Stimulated activated CD4-positive, alpha-beta T cell treated with anti-CD3 and anti-CD28 coated beads, Interleukin-2, amount 100 ng/mL, for 24 hours (primary cell): ENCODE measurements at places on chromosomes 4 and X.

DNA sequence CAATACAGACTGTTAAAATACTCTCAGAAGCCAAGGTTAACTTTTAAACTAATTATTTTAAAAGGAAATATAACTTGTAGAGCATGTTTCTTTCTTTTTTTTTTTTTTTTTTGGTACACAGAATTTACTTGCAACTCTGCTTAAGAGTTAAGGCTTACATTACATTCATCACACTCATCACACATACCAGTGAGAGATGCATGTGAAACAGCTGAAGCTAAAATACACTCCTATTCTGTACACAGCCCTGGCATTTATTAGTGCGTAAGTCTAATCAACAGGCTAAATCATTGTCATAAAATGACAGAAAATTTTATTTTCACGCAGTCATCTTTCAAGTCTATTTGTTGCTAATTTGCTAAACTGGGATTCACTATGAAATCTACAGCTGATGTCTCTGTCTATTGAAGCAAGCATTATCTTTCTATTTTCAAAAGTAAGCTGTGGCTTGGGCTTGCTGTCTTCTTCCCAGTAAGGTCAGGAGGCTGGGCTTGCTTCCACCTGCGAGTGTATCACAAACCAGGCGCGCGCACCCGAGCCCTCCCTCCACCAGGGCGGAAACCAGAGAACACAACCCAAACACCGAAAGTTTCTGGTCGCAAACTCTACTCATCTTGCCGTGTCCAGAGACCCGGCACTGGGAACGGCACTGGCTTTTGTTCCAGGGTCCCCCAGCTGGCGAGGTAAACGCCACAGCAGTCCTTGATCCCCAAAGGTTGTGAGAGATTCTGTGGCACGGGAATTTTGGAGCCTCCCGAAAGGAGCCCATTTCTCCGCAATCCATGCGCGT, 3.9 kb downstream of the MAML3 start:
- peak; percentile 67 for DNase-seq

DNA sequence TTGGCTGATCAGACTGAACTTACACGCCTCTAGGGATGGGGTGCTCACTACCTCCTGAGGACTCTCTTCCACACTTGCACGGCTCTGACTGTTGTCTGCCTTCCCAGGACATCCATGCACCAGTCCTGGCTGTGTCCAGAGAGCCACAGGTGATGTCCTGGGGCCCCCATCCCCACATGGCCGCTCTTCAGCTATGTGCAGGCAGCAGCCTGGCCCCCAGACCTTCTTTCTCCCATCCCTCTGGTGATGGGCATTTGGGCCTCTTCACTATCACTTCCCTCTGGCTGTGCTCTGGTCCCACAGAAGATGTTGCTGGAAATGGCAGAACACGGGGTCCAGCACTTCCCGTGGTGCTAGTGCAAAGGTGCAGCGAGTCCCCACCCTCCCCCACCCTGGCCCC, 40.9 kb upstream of the HMX1 start:
- DNase-seq, result peak; percentile 4

DNA sequence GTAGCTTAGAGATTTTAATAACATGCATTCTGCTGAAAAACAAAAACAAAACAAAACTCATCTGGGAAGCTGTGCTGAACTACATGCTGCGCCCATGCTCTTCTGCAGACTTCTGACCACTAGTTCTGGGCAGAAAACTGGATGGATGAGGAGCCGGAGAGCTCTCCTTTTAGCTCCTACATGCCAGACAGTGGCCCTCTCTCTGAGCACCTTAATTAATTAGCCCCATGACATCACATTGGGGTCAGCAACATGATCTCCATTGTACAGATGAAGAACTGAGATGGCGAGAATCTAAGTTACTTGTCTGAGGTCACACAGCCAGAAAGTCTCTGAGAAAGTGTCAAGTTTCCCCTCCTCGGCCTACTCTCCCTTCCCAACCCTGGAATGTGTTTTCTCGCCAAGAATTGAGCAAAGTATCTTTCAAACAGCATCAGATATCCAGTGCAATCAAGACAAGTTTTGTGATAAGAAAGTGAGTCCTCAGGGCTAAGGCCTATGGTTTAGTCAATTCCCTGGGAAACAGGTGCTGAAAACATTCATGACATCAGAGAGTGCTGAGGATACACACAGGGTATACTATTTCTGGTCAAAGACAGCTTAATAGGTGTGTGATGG, 21.6 kb downstream of the SCD5 start:
- no peak for DNase-seq

- no peak for DNase-seq
Observed at GRCh38 chr4:171265190-171265818, 547.9 kb upstream of the GALNTL6 start.

DNA sequence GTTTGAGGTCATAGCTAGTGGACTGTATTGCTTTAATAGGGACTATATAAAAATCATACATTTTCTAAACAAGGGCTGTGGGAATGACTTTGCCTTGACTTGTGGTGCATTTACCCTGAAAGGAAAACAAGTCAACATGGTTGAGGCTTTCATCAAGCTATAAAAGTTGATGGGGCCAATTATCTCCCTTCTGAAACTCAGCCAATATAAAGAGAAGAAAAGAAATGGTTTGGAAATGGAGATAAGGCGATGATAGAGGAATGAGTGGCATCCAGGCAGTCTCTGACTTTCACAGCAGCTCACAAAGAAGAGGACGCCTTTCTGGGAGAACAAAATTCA, 118.7 kb downstream of the SMARCA1 start:
- no peak for DNase-seq

DNA sequence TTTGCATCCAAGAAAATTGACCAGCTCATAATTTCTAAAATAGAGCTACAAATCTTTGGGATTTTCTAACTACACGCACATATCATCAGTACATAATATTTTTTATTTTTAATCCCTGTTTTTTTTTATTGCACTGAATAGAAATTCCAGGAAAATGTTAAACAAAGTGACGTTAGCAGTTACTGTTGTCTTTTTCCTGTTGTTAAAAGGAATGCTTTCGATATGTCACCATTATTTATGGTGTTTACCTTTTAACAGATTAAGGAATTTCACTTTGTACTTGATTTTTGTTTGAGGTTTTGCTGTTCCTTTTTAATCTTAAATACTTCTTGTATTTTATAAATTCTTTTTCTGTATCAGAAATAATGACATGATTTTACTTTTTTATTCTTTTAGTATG, 89.7 kb downstream of the TMEM144 start:
- DNase-seq, result no peak
